ENCODE measurements at places on chromosomes 6 and 20. TPM values are rescaled to one million over a fixed set of nuclear protein-coding genes. Genes with fewer than 3 reads are reported as not detected.
A peak's percentile ranks its signal among the peaks of the same experiment; 100 is the strongest.

Gene FAM83C
- not detected for total RNA-seq

Gene MUC21
- not detected for total RNA-seq

DNA sequence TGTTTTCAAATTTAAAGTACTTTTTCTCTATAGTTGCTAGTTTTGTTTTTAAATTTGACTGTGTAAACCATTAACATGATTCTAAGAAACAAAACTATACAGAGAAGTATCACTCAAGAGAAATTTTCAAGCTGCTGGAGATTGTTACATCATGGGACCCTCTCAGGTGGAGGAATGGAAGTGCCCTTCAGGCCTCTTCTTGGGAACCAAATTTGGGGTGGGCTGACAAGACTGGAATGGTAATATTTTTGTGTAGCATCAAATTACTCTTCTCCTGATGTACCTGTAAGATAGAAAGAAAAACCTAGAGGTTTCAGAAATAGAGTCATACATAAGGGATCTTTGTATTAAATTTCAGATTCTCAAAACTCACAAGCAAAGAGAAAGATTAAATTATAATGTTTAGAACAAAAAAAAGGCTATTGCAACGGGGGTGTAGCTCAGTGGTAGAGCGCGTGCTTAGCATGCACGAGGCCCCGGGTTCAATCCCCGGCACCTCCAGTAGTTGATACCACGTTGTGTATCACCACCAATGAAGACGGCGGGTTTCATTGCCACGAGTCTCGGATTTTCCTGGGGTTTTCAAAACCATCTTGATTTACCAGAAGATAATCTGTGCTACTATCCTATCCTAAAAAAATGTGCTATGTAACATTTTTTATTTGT, 193.7 kb downstream of the GPX5 start:
- no peak for DNase-seq

- DNase-seq: no peak
Measured at GRCh38 chr6:46293641-46294316, 123.0 kb upstream of the ENPP5 start.

Gene BANF2
- total RNA-seq: not detected

DNA sequence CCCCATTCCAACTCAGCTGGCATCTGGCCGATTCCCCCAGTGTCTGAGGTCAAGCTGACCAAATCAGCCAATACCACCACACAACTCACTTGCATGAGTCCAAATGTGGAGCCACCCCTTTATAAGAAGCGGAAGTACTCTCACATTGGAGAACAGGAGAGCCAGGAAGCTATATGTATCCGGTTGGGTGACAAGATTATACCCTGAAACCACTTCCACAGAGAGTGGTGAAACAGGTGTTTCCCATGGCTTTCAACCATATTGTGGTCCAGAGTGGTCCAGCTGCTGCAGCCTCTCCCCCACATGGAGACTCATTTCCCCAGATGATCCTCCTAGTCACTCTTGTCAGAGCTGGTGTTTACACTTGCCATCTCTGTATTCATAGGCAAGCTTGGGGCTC, 24.0 kb upstream of the SERINC1 start:
- DNase-seq: no peak

DNA sequence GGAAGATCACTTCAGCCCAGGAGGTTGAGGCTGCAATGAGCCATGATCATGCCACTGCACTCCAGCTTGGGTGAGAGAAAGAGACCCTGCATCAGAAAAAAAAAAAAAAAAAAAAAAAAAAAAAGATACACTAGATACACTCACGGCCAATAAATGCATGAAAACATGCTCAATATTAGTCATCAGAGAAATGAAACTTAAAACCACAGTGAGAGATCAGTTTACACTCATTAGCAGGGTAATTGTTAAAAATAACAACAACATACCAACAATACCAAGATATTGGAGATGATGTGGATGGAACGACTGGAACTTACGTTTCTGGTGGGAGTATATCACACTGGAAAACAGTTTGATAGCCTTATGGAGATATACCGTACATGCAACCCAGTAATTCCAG, 29.9 kb downstream of the HS3ST5 start:
- DNase-seq: no peak

Gene MRPS26
- 80.8 TPM for total RNA-seq

Gene RHAG
- total RNA-seq: not detected

- DNase-seq: no peak
Measured at GRCh38 chr6:165049362-165049761, 260.0 kb downstream of the C6orf118 start.

- no peak for DNase-seq
Measured at GRCh38 chr20:1265226-1265915, 723 bp upstream of the SNPH start.

Gene CPXM1
- total RNA-seq: 68.7 TPM

DNA sequence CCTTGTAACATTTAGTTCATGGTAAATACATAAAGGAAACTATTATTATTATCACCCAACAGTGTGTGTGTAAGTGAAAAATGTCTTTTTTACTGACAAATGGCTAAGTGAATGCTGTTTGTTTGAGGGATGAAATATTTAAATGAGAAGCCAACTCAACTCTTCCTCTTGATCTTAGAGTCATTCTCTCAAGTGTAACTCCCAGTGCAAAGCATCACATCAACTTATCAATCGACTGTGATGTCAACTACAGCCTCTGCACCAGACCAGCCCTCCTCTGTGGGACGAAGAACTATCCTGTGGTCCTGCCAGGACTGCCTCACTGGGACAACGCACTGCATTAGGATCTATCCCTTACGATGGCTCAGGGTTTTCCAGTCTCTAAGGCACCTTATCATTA, 5.3 kb downstream of the C6orf15 start:
- no peak for DNase-seq

DNA sequence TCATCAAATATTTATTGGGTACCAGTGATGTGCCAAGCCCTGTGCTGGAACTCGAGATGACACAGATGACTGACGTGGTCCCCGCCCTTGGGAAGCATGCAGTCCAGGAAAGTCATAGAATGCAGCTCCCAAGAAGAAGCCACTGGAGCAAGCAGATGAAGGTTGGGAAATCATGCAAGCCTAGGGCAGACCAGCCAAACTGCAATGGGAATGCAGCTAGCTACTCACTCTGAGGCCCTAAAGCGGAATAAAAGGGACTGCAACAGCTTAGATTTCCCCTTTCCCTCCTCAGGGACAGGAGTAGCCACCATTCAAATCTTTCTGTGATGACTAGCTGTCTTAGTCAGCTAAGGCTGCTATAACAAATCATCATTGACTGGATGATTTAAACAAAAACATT, 152.2 kb downstream of the MAFB start:
- no peak for DNase-seq

- no peak for DNase-seq
Measured at GRCh38 chr6:65943548-65943947, 236.5 kb upstream of the EYS start.

DNA sequence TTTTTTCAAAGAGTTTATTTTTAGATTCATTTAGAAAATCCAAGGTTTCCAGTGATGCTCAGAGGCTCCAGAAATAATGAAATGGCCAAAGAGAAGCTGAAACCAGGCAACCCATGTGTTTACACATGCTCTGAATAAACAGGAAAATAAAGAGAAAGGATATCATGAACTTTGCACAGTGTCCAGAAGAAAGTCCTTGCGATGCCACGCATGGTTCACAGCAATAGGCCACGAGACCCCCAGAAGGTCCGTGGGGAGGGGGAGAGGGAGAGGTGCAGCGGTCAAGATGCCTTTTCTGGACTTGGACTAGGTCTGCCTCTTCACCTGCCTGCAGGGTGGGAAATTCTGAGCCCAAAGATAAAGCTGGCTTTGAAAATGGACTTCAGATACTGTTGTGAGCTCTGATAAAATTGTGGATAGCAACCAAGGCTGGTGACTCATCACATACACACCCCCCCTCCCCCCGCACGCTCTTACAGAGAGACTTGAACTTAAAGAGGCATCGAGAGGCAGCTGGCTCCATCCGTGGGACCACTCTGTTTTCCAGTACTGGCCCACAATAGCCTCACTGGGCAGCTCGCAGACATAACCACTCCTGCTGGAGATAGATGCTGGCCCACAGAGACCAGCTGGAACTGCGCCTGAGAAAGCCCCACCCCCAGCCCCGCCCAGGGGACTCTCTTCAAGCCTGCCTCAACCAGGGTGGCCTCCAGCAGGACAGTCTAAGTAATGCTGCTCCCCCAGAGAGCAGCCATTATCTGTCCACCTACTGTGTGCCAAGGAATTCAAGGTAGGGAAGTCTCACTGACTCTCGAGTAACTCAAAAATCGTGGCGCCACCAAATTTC, 21.2 kb upstream of the NFATC2 start:
- DNase-seq: no peak

DNA sequence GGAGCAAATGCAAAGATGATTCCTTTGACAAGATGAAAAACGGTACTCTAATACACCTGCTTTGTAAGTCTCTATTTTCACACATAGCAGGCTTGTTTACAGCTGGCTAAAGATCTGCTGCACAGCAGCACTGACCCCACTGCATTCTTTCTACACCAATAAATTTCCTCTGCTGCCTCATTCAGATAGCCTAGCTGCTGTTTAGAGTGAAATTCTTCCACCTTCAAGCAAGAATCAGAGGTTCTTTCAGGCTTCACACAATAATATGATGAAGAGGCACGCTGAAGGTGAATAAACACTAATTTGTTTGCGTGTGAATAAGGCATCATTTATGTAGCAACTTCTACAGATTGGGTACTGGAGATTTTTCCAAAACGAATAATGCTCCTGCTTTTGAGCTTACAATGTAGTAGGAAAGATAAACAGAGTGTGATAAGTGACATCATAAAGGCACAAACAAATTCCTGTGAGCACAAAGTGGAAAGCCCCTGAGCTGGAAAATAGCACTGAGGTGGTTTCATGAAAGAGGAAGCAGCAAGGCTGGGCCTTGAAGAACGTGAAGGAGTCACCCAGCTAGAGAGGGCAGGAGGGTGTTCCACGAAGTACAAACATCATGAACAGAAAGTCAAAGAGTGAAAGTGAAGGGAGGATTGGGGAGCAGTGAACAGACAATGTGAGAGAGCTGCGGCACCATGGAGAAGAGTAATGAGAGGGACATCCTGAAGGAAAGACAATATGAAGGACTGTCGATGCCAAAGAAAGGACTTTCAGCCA, 543.4 kb downstream of the CD83 start:
- no peak for DNase-seq

Gene OTOR
- total RNA-seq: not detected

- DNase-seq: no peak
Measured at GRCh38 chr6:22558288-22558882, 11.0 kb upstream of the HDGFL1 start.

- DNase-seq: no peak
Measured at GRCh38 chr6:37287519-37288157, 29.7 kb upstream of the TMEM217 start.

DNA sequence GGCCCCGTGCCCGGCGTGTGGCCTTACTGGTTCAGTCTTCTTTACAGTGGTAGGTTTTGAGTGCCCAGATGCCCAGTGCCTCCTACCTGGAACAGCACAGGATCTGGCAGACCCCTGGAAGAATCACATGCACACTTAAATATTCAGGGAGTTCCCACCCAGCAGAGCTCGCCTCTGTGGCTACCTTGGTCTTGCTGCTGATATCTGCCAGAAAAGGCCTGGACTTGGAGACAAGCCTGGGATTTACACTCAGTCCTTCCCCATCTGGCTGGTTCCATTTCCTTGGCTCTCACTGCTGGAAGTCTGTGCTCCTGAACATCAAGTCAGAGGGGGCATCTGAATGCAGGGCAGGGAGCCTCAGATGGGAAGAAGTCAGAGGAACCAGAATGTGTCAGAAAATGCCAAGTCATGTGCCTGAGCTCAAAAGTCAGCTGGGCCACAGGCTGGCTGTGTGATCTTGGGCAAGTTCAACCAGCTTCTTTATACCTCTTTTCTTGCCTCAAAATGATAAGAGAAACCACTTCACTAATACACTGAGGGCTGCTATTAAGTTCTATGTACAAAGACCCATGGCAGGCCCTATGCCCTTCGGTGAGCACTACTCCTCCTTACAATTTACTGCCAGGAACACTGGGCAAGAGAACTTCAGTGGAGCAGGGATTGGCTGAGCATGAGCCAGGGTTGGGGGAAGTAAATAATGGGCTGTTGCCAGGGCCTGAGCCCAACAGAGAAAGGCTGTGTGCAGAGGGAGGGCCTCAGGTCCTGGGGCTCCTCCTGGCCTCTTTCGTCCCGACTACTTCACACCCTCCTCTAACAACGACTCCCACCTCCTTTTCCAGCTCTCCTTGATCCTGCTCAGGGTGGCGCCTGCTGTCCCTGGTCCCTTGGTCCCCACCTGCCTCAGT, 158.1 kb upstream of the PROKR2 start:
- DNase-seq: no peak

Gene C20orf144
- not detected for total RNA-seq

DNA sequence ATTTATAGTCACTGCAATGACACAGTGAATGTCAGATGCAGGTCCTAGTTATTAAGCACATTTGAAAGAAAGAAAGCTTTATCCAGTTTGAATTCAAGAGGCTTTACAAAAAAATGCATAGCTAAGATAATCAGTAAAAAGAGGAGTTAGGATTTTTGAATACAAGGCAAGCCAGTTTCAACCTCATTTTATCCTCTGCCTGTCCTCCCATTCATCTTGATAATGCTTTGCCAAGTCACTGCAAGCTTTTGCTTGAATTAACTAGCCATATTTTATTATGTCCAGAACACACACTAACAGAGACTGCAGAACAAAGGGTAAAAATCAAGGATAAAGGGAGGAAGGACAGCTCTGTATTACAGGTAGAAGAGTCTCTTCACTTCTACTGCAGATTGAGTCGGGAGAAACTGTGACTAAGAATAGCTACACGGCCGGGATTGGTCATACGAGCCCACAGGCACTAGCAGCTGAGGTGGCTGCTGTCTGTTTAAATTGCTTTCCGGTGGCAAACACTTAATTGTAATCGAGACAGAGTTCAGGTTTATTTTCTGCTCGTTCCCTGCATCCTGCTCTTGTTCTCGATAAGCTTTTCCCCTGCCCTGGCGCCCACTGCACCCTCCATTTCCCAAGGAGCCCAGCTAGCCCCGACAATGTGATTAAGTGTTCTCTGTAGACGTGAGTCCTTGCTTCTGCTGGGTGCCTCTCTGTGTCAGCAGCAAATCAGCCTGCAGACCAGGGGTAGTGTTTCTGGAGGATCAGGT, 30.5 kb upstream of the AKAP12 start:
- DNase-seq: peak; percentile 5

Gene SIRPG
- not detected for total RNA-seq
